ENCODE measurements at places on chromosomes 3 and 15. TPM values are rescaled to one million over a fixed set of nuclear protein-coding genes. Genes with fewer than 3 reads are reported as not detected.

Gene CD200R1
- 0.82 TPM for total RNA-seq

Gene PARP16
- 4.6 TPM for total RNA-seq

Gene OR5K2
- not detected for total RNA-seq

Gene PARP14
- 11.7 TPM for total RNA-seq

Gene C3orf85
- not detected for total RNA-seq

Gene HIGD2B
- not detected for total RNA-seq

Gene SLC38A3
- total RNA-seq = 10.4 TPM

Gene NR2E3
- total RNA-seq = not detected

Gene NUSAP1
- 2.6 TPM for total RNA-seq

Gene SCAANT1
- not detected for total RNA-seq

Gene XCR1
- not detected for total RNA-seq

Measured in left ventricle myocardium inferior (tissue), 1 donor.